ENCODE measurements at places on chromosomes 3 and 15. TPM values are rescaled to one million over a fixed set of nuclear protein-coding genes. Genes with fewer than 3 reads are reported as not detected.

DNA sequence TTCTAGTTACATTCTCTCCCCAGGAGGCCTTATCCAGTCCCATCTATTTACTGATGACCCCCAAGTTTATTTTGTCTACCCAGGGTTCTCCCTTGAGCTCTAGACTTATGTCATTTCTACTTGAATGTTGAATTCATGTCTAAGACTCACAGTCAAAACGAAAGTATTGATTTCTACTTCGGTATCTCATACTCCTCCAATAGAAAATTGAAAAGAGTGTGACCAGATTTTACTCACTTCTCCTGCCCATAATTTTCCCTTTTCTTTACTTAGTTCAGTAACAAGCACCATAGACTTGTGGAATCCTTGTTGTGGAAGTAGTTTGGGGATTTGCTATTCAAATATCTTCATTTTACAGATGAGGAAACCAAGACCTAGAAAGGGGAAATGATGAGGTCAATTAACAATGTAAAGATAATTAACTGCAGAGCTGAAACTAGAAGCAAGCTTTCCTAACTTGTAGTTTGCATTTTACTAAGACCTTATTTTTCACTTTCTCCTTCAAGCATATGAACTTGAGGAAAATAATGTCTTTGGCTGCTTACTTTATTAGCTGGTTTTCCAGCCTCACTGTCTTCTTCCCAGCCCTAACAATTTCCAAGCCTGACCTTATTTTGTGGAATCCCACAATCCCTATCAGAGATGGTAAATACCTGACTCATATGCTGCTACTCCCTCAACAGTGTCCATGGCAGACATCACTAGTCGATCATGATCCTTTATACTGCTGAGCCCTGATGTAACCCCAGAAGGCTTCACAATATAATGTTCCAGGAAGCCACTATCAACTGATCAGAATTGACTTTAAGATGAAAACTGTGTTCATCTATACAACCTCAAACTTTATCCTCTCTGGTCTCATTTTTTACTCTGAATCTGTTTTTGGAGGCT is 123.9 kb upstream of the AGBL1 start:
- no peak for DNase-seq

DNA sequence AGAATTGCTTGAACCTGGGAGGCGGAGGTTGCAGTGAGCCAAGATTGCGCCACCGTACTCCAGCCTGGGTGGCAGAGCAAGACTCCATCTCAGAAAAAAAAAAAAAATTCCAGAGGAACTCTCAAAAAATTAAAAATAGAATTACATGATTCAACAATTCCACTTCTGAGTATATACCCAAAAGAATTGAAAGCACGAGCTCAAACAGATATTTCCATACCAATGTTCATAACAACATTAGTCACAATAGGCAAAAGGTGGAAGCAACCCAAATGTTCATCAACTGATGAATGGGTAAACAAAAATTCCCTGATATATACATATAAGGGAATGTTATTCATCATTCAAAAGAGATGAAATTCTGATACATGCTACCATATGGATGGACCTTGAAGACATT is 16.9 kb upstream of the MORF4L1 start:
- DNase-seq, result no peak

- no peak for DNase-seq
Observed at GRCh38 chr3:176755977-176756376, 441.3 kb downstream of the TBL1XR1 start.

DNA sequence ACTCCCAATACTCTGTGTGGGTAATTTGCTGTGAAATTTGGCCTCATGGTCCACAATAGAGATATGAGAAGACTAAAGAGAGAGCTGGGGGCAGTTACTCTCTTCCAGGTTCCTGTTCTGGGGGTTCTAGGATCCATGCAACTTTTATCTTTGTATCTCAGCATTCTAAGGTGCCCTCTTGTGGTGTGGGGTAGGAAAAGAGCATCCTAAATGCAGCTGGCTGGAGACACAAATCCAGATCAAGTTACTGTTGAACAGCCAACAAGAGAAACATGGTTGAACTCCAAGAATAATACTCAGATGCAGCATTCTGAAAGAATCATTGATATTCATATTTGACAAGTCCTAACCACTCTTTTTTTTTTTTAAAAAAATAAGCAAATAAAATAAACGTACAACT is 238.2 kb downstream of the GREM1 start:
- no peak for DNase-seq

DNA sequence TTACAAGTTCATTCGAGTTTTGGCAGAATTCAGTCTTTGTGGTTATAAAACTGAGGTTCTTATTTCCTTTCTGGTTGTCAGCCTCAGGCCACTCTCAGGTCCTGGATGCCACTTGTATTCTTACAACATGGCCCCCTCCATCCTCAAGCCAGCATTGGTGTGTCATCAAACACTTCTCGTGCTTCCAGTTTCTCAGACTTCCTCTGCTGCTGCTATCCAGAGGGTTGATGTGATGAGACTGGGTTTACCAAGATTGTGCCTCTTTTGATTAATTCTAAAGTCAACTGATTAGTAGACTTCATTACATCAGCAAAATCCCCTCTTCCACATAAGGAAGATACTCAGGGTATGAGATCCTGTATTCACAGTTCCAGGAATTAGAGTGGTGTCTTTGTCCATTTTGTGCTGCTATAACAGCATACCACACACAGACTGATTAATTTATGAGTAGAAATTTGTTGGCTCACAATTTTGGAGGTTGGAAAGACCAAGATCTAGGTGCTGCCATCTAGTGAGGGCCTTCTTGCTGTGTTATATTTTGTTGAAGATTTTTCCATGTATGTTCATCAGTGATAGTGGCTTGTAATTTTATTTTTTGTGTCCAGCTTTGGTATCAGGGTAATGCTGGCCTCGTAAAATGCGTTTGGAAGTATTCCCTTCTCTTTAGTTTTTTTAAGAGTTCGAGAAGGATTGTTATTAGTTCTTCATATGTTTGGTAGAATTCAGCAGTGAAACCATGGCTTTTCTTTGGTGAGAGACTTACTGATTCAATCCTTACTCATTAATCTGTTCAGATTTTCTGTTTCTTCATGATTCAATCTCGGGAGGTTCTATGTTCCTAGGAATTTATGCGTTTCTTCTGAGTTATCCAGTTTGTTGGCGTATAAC is 11.1 kb downstream of the LRCH3 start:
- no peak for DNase-seq

DNA sequence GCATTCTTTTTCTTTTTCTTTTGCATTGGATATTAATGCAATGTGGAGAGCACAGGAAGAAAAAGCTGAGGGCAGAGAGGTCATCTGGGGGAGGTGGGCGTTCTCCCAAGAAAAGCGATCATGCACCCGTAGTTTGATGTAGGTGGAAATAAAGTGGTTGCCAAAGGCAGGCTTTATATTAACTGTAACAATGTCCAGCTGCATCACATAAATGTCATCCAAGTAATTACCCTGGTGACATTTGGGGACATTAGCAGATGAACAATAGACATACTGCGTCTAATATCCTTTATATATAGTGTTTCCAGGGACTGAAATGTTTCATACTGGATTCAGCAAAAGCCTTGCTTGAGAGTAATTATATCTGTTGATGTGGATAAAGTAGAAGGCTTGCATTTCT is 135.5 kb downstream of the CNTN6 start:
- DNase-seq, result no peak

- DNase-seq, result no peak
Observed at GRCh38 chr3:106678657-106679390, 698.4 kb upstream of the CCDC54 start.

DNA sequence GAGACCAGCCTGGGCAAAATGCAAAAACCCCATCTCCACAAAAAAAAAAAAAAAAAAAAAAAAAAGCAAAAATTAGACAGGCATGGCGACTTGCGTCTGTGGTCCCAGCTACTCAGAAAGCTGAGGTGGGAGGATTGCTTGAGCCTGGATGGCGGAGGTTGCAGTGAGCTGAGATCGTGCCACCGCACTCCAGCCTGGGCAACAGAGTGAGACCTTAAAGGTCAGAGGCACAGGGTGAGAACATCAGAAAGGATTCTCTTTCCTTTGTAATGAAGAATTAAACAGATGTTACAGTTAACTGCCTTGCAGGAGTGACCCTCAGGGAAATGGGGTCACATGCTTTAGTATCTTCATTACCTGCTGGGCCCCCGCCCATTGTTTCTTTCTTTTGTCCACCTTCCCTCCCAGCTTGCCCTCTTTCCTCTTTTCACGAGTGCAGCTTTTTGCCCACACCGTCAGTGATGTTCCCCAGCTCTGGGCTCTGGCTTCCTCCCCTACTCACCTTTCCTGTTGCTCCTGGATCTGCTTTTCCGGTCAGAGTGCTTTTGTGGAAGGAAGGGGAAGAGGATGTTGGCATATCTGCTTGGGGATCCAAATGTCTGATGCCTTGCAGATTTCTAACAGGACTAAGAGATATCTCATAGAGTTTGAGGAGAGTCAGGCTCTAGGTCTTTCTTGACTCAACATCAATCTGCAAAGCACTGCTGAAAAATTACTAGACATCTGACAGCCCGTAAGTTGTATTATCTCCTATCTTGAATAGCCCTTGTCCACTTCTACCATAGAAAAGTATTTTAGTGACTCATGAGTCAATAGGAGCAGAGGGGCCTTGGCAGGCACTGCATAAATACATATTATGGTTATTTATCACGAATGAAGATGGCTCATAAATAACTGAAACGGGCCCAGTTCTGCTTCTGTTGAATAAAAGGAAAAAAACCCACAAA is 35.6 kb upstream of the NDUFB4 start:
- DNase-seq, result no peak

DNA sequence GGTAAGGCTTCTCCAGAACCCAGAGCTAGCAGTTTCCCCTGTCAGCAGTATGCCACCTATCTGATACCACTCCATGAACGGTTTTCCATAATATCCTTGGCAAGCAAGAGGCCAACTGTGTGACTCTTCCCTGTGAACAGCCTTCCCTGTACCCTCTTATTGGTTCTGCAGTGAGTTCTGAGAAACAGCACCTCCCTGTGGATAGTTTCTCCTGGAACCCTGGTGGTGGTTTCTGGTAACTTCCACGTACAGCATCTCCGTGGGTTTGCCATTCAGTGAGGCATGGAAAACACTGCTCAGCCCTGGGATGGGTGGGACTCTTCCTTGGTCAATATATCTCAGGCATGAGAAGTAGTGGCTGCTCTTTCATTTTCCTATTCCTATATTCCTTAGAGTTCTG is 19.4 kb upstream of the SERPINI2 start:
- no peak for DNase-seq

GRCh38 chr3:175227126-175227525 is 368.0 kb downstream of the NAALADL2 start:
- no peak for DNase-seq

GRCh38 chr15:26182441-26182840 is 319.3 kb upstream of the ATP10A start:
- DNase-seq, result no peak

GRCh38 chr3:138394156-138394555 is 40.3 kb upstream of the ESYT3 start:
- DNase-seq, result no peak

DNA sequence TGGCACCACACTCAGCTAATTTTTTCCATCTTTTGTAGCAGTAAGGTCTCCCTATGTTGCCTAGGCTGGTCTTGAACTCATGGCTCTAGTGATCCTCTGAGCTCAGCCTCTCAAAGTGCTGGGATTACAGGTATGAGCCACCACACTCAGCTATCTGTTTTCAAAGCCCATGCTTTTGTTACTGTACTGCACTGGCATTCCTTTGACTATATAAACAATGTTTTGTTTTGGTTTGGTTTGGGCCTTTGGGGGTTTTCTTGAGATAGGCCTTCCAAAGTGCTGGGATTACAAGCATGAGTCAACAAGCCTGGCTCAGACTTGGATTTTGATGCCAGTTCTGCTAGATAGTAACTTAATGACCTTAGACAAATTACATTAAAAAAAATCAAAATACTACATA is 89.7 kb upstream of the GK5 start:
- DNase-seq, result no peak

GRCh38 chr15:64905119-64905831 is 6.4 kb upstream of the ANKDD1A start:
- peak; percentile 46 for DNase-seq

- no peak for DNase-seq
Observed at GRCh38 chr3:45631486-45631885, 36.9 kb downstream of the LIMD1 start.

DNA sequence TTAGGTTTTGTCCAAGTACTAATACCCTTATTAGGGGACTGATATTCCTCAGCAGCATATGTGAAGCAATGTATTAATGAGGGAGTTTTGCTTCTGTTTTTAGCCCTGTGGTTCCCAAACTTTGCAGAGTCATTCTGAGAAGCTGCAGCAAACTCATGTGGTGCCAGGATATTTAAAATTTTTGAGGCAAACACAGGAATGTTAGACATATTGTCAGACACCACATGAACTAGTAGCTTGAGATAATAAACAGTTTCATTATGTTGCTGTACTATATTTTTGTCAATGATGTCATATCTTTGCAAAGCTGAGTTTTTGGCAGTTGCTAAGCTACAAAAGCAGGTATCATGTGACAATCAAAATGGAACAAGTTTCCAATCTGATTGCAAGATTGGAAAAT is 36.6 kb downstream of the ATP6V1A start:
- DNase-seq, result no peak

CHDH gene
- polyA plus RNA-seq, result 9.2 TPM

VIPR1 gene
- 1.0 TPM for polyA plus RNA-seq

SH2D7 gene
- polyA plus RNA-seq, result 0.83 TPM

KLHL6 gene
- polyA plus RNA-seq, result 1.2 TPM

SMCO1 gene
- polyA plus RNA-seq, result not detected

DUOX1 gene
- 3.8 TPM for polyA plus RNA-seq

ARID3B gene
- polyA plus RNA-seq, result 17.1 TPM

PLSCR2 gene
- polyA plus RNA-seq, result 1.6 TPM

NPAP1 gene
- 0.86 TPM for polyA plus RNA-seq

INKA1 gene
- polyA plus RNA-seq, result 10.0 TPM

IQCH gene
- 8.5 TPM for polyA plus RNA-seq
